Activated T-cell treated with anti-CD3 and anti-CD28 coated beads, Interleukin-2, amount 50 U/mL, for 4 hours (primary cell): ENCODE measurements at places on chromosomes 5 and 9. TPM values are rescaled to one million over a fixed set of nuclear protein-coding genes. Genes with fewer than 3 reads are reported as not detected.

SLC45A2 gene
- total RNA-seq, result not detected

TRMT10B gene
- 9.7 TPM for total RNA-seq

KIF3A gene
- 9.4 TPM for total RNA-seq

PRKAA1 gene
- total RNA-seq, result 50.3 TPM
